ENCODE measurements at places on chromosomes 6 and 20.

DNA sequence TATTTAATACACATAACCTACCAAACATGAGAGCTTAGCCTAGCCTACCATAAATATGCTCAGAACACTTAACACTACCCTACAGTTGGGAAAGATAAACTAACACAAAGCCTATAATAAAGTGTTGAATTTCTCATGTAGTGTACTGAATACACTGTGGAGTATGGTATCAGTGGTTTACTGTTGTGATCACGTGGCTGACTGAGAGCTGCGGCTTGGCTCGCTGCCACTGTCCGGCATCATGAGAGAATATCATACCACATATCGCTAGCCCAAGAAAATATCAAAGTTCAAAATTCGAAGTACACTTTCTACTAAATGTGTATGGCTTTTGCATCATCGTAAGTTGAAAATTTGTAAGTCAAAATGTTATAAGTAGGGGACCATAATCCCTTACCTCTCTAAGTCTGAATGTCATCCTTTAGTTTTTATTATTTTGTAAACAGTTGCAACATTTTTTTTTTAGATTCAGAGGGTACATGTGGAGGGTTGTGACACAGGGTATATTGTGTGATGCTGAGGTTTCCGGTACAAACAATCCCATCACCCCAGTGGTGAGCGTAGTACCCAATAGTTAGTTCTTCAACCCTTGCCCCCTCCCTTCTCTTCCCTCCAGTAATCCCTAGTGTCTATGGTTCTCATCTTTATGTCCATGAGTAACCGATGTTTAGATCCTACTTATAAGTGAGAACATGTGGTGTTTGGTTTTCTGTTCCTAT, 14.6 kb upstream of the TAAR1 start:
- no peak for DNase-seq

- DNase-seq = no peak
Observed at GRCh38 chr6:25038999-25039398, 103.2 kb upstream of the RIPOR2 start.

DNA sequence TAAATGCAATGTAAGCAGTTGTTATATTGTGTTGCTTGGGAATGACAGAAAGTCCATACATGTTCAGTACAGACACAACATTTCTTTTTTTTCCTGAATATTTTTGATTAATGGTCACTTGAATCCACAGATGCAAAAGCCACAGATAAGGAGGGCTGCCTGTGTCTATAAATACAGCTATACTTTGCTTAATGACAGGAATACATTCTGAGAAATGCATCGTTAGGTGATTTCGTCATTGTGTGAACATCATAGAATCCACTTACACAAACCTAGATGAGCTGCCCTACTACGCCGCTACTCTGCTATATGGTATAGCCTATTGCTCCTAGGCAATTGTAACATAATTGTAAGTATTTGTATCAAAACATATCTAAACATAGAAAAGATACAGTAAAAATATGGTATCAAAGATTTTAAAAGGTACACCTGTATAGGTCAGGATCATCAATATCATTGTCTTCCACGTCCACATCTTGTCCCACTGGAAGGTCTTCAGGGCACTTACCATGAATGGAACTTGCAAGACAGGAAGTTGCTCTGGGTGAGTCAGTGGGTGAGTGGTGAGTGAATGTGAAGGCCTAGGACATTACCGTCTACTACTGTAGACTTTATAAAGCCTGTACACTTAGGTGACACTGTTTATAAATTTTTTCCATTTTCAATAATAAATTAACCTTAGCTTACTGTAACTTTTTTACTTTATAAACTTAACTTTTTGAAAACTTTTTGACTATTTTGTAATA, 27.9 kb upstream of the POPDC3 start:
- no peak for DNase-seq

DNA sequence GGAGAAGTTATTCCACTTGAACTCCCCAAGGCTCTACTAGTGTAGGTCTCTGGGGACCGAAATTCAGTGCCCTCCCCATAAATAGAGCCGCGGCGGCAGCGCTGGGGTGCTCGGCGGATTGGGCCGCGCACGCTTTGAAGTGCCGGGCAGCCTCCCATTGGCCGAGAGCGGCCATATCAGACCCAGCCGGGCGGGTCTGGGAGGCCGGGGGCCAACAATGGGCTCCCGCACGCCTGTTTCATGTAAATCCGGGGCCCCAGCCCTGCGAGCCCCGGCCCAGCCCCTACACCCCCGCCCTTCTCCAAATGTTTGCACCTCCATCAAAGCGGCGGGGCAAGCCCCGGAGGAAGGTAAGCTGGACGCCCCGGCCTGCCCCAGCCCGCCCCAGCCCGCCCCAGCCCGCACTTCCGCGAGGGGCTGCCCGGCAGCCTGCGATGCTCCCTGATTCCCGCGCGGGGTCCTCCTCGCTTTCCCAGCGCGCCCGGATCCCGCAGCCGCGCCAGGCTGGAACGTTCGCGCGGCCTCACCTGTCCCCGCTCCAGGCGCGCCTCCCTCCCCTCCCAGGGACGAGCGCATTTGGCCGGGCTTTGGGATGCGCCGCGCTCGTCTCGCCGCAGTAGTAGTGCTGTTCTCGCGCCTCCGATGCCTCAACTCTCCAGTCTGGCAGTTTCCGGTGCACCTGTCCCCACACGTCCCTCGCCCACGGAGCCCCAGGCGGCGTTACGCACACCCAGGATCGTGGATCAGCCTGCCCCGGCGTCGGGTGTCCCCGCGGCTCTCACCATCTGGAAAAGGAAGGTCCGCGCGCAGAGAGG, at the start of gene TBXT:
TBXT (minus strand) TSS at position 51 of the 815 bp plus-strand sequence. CDS start 260 bp downstream, outside the sequence.
- no peak for DNase-seq

DNA sequence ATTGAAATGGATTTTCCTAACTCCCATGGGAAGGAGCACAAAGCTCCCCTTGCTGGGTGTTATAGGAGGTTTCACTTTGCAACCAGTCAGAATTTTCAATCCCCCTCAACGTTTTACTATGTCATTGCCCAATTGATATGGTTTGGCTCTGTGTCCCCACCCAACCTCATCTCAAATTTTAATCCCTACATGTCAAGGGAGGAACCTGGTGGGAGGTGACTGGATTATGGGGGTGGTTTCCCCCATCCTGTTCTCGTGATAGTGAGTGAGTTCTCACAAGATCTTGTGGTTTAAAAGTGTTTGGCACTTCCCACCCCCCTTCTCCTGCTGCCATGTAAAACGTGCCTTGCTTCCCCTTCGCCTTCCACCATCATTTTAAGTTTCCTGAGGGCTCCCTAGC, 62.9 kb downstream of the ZMYND8 start:
- DNase-seq = no peak

GRCh38 chr6:110178626-110179405, 654 bp downstream of the WASF1 start:
- peak; percentile 36 for DNase-seq

DNA sequence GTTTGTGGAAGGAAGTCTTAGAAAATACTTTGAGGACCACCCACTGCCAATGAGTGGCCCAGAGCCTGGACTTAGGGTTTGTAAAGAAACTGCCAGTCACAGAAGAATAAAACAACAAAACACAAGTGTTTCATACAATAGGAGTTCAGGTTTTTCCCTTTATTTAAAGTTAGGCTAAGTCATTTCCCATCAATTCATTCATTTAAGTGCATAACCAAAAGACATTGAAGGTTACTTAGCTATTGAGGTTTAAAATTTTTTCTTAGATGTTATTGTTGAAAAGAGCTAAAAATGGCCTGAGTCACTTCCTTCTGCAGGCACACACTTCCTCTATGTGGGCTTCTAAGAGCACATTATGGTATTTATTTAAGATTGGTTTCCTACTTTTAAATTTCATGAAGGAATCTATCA, 54.2 kb downstream of the ARMC2 start:
- DNase-seq = no peak

DNA sequence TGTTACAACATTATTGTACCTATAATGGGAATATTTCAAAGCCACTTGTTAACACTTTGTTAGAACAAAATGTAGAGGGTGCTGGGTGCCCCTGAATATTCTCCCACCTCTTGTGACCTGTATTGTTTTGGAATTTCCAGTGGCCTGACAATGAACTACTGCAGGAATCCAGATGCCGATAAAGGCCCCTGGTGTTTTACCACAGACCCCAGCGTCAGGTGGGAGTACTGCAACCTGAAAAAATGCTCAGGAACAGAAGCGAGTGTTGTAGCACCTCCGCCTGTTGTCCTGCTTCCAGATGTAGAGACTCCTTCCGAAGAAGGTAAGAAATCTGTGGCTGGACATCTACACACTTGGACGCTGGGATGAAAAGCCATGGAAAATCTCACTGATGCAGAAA, 28.9 kb downstream of the PLG start:
- no peak for DNase-seq

DNA sequence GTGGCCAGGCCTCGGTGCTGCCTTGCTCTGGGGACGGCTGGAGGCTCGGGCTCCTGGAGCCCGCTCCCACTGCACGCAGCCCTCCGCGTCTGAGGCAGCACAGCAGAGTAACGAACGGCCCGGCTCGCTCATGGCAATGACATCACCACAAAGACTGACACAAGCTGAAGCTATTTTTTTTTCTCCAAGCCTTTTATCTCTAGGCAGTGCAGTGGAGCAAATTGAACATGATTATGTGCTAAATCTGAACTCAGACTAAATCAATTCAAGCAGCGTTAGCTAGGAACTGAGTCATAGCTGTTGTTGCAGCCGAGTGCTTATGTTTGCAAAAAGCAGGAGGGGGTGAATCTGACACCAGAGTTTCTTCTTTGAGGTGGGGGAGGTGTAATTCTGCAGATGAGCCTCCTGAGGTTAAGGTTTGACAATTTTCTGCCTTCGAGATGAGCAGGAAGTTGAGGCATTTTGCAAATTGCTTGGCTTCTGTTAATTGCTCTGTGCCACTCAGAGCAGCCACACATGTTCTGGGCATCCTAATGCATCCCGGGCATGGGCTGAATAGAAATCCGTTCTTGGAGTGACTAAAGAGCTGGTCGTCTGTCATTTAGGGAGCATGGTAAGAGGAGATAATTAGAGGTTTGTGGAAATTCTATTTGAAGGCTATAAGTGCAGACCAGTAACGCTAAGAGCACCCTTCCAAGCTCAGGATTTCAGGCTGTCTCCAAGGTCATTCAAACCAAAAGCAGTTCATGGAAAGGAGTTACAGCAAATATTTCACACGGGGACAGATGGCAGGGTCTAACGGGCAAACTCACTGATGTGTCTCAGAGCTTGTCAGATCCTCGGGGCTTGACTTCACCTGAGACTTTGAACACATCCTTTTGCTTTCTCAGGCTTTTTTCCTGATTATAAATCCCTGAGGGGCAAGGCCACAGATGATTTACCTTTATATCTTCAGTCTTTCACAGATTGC, 155.1 kb upstream of the ENPP5 start:
- DNase-seq = no peak

DNA sequence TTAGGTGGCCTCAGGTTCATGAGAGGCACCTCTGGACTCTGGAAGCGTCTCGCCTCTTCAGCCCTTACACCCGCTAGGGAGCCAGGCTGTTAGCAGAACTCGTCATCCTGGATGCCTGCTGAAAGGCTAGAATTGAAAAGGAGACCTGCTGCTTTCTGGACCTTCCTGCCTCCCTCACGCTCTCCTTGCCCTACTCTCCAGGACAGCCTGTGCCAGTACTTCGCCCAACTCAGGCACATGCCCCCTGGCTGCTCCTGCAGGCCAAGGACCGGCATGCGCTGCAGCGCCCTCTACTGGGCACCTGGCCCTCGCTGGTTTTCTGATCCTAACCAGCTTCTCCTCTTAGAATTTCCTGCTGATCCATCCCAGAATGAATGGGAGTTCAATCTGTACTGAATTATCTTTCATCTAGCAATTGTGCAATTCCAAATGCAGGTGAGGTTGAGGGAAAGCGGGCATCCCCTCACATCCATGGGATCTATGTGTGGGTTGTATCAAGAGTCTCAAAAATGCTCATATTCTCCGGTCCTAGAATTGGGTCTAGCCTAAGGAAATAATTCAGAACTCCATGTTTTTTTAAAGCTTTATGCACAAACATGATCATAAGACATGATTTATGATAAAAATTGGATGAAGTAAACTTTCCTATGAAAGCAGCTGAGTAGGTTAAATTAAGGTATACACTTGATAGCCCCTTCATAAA, 78.0 kb downstream of the PTPN1 start:
- peak; percentile 58 for DNase-seq

- no peak for DNase-seq
Observed at GRCh38 chr6:14337152-14337551, 219.6 kb downstream of the CD83 start.

DNA sequence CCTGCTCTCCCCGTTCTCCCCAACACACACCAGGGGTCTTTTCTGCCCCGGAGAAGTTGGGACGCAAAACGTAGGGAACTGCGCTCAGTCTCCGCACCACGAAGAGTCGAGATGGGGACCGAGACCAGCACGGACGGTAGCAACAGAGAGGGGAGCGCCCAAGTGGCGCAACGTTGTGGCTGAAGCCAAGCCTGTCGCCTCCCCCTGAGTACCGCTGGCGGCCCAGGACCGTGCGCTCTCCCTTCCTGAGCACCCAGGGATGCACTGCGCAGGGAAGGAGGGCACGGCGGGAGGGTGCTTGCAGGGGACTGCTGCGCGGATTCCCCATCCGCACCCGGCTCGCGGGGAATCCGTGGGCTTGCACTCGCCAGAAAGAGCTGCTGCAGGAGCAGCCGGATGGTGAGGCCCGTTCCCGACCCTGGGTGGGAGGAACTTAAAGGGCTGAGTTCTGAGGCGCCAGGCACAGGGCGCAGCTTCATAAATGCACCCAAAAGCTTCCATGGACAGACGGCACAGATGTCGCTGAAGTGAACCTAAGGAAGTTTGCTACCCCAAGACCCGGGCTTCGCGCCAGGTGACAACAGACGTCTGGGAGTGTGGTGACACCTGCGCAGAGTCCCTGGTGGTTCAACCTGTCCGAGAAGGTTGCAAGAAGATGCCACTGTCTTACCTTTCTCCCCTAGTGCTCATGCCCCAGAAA, 178.7 kb downstream of the TBXT start:
- DNase-seq = no peak
